Occipital lobe (tissue), 3 donors: ENCODE measurements at places on chromosomes 6 and 20. TPM values are rescaled to one million over a fixed set of nuclear protein-coding genes. Genes with fewer than 3 reads are reported as not detected.

Gene EPB41L1
- total RNA-seq = 82.2 TPM

DNA sequence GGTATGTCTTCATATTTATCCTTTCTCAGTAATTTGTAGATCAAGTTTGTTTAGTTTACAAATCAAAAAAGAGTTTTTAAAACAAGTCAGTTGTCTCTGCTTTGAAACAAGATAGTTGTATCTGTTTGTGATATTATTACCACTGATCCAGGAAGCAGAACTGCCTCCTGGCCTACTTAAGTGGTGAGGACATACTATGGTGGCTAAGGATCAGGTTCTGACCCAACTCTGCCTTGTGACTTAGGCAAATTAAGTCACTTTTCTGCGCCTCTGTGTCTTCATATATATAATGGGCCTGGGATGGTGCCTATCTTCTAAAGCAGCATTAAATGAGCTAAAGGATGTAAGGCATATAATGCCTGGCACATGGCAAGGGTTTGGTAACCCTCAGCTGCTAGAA, 8.7 kb downstream of the ANKS1A start:
- DNase-seq = no peak

Gene IL20RA
- 0.16 TPM for total RNA-seq

DNA sequence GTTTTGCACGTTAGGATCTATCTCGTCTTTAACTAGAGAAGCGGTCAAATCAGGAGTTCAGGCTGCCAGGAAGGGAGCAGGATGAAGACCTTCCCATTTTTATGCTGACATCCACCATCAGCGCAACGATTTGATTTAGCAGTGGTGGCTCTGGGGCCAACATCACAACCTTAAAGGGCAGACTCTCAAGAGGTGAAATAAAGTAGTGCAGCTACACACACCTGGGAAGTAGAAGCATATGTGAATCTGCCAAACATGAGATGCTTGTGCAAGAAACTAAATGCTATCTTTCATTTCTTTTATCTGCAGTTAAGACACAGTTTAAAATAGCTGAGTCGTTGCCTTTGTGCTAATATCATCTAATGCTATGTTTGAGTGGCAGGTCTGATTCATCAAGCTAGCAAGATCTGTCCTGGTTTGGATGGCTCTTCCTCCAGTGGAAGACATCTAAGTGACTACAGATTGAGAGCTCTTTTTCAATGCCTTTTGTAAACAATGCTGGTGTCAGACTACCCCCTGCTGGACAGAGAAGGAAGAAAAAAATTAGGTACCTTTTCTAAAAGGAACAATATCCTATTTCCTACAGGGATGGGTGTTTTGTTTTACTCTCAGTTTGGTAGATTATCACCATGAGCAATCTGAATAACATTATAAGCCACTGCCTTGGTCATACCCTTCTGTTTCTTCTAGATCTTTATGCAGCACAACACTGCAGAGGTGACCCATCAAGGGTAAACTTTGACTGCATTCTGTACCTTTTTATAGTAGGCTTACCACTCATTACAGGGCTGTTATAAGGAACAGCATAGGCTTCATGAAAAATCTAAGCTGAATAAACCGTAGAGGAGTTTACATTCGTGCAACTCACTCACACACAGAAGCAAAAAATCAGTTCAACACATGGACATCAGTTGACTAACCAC, 171.6 kb upstream of the FBXL4 start:
- no peak for DNase-seq

GRCh38 chr6:128239146-128239545, 281.3 kb downstream of the PTPRK start:
- DNase-seq = no peak

Gene TTK
- 4.2 TPM for total RNA-seq

DNA sequence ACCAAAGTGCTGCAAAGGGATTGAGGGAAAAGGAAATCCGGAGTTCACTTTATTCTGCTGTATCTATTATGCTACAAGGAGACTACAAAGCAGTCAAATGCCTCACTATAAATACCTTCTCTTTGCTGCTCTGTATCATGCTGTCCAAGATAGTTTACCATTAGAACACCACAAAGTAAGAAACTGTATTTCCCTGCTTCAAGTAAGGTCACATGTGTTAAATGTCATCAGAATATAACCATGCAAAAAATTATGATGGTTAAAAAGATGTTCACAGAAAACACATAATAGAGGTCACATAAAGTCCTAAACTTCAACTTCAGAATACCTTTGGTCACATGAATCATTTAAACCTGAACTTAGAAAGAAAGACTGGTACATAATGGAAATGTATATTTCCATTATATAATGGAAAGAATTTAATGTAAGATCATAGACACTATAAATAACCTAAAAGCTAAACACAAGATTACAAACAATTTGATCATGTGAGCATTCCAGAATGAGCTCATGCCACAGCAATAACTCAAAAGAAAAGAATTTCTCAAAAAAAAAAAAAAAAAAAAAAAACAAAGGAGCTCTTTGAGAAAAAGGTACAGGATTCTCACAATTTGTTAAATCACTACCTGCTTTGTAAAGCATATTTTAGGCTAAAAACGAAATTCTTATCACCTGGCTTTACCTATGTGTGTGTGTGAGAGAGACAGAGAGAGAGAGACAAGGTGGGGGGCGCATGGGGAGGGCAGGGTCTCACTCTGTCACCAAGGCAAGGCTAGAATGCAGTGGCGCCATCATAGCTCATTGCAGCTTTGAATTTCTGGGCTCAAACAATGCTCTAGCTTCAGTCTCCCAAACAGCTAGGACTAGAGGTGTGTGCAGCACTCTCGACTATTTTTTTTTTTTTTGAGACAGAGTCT, 58.7 kb downstream of the KIF13A start:
- no peak for DNase-seq

DNA sequence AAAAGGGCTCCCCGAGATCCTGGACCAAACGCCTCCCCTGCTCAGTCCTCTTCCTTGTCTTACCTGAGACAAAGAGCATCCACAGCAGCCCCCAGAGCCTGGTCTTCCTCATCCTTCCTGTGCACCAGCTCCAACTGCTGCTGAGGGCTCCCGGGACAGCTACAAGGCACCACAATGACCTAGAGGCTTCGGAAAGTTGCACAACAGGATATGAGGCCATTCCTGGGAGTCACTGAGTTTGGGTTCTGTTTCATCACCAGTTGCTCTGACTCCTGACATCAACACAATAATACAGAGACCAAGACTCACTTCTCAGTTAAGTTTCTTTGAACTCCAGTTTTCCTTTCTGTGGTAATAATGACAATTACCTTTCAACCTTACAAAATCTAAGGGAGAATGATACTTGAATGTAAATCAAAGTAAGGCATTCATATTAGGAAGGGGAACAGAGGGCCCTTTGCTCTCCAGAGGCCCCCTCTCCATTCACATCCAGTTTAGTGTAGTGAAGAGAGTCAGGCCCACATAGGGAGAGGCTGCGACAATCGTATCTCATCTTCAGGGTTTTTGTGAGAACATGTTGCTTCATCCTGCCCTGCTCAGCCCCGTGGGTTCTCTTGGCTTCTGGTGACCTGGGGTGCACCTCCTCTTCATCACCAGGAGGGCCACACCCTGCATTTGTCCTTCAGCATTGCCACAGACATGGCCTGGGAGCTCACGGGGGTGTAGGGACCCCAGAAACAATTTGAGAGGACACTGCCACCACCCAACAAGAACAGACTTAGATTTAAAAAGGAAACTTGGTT, at the start of gene TREM1:
Gene TREM1, minus strand, starts transcription at position 139 of the 803 bp plus-strand sequence. Its CDS starts 27 bp downstream, at position 112.
- DNase-seq = peak; percentile 11

Gene CLDN20
- not detected for total RNA-seq

DNA sequence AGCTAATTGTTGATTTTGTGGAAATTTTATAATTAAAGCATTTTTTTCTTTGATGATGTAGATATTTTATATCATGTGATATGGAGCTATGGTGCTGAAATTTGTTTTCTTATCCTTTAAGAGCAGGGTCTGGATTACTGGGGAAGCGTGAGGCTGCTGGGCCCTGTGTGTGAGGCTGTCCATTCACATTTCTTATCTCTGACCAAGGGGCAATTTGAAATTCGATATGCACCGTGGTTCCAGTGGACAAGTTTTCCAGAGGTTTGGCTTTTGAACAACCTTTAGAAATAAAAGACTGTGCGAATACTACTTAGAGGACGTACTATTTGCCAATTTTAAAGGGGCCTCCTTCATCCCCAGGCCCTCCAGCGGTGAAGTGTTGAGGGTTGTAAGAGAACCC, 3.7 kb downstream of the ERMARD start:
- no peak for DNase-seq

DNA sequence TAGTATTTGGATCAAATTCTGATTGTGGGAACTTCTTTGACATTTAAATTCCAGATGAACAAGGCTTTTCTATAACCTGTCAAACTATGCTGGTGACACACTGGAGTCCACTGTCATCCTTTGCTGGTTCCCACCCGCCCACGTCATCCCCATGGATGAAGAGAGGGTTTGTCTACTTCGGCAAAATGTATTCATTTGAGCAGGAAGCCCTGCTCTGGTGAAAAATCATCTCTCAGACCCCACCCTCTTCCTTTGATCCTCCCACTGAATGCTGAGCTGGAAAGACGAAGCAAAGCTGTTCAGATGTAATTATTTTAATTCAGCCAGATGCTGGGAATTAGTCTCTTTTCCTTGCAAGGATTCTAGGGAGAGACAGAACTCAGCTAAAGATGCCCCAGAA, 50.5 kb downstream of the CPNE5 start:
- peak; percentile 33 for DNase-seq

DNA sequence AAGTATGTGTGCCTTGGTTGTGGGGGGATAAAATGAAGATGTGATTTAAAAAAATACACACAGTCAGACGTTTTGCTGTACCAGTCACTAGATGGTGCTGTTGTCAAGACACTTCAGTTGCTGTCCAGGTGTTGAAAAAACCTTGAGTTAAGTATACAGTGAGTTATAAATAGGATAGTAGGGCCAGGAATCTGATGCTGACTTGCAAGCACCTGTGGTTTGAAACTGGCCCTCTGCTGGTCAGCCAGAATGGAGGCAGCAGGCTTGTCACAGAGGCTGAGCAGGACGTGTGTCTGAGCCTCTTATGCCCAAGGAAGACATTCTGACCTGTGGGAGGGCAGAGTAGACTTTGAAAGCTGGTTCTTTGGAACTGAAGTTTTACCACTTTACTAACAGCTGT, 27.8 kb downstream of the RNF8 start:
- no peak for DNase-seq

GRCh38 chr6:114024746-114025145, 53.8 kb upstream of the HDAC2 start:
- DNase-seq = no peak

GRCh38 chr20:1820138-1821079, 74.8 kb upstream of the SIRPA start:
- DNase-seq = no peak

Gene KIF3B
- 92.5 TPM for total RNA-seq

Gene CDH4
- 22.3 TPM for total RNA-seq

Gene FERMT1
- total RNA-seq = 1.4 TPM

GRCh38 chr6:147750413-147750812, 241.9 kb downstream of the SAMD5 start:
- DNase-seq = no peak

- DNase-seq = peak; percentile 17
Measured at GRCh38 chr20:18224968-18225568, 63.3 kb upstream of the ZNF133 start.

- DNase-seq = peak; percentile 27
Measured at GRCh38 chr6:136113736-136114173, 136.4 kb downstream of the MTFR2 start.

- DNase-seq = no peak
Measured at GRCh38 chr6:25054469-25054868, 118.7 kb upstream of the RIPOR2 start.

Gene SOX18
- 0.31 TPM for total RNA-seq

DNA sequence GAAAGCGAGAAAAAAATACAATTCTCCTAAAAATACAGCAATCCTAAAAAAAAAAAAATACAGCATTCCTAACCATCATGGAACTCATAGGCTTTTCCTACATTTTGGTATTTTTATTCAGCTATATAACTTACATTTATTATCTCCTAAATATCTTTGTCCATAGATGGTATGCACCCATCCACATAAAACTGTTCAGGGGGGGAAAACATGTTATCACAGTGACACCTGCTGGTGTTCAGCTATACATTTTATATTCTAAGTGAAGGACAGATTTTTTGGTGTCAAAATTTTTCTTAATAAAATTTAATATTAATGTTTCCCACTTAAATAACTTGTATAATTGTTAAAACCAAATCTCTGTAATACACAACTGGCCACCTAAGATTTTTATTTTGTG, 58.0 kb downstream of the BLOC1S5 start:
- no peak for DNase-seq

GRCh38 chr6:34145161-34146020, 496 bp downstream of the GRM4 start:
- no peak for DNase-seq

- no peak for DNase-seq
Measured at GRCh38 chr6:136914947-136915346, 7.2 kb upstream of the SLC35D3 start.

Gene MACROD2
- 60.4 TPM for total RNA-seq

Gene NFS1
- 40.6 TPM for total RNA-seq

DNA sequence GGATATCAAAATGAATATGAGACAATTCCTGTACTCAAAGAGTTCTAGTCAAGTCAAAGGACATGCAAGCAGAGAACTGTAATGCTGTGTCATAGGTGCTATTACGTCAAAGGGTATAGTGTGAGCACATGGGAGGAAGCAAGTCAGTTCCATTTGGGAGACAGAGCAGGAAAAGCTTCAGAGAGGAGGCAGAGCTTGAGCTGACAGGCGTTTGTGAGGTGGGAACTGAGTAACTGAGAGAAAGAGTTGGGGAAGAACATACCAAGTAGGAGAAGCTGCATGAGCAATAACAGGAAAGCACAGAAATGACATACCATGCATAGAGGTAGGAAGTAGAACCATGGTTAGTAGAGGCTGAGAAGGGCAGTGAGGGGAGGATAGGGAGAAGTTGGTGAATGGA, 15.2 kb upstream of the SSR1 start:
- no peak for DNase-seq

GRCh38 chr6:79797163-79797764, 150.1 kb downstream of the ELOVL4 start:
- no peak for DNase-seq

GRCh38 chr20:30593572-30593971, 663.9 kb upstream of the DEFB115 start:
- no peak for DNase-seq

DNA sequence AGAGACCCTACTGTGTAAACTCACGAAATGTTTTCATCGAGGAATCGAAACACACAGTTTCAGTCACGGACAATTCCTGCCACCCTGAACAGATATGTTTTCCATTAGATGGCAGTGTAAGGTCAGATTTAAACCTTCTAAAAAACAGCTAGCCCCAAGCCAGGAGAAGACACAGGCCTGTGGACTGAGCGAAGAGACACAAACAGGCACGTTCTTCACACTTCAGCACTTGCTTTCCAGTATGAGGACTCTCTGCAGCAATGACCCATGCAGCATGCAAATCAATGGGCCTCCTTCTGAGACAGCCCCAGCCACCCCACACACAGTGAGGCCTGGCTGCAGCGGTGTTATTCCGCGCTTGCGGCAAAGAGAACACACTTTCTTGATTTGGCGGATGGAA, 31.9 kb downstream of the HUS1B start:
- DNase-seq = no peak

DNA sequence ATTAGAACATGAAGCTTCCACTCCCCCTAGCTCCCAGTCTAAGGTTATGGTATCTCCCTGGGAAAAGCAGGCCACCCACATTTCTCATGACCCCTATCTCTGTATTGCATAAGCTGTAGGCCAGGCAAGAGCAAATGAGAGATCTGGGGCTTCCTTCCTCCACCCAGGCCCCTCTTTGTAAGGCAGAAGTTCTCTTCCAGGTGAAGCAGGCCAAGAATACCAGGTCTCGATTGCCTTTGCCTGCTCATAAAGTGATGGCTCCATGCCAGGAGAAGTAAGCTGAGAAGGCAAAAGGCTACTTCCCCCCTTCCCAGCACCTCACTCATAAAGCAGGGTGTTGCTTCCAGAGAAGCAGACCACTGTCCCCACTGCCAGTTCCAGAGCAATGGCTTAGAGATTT, 144.1 kb upstream of the KCNK16 start:
- DNase-seq = no peak
